ENCODE measurements at places on chromosomes 11 and 22. TPM values are rescaled to one million over a fixed set of nuclear protein-coding genes. Genes with fewer than 3 reads are reported as not detected.

The SUSD2 gene
- 0.13 TPM for total RNA-seq

The MUC6 gene
- not detected for total RNA-seq

The FIBP gene
- total RNA-seq: 103 TPM

The PDXP gene
- 34.5 TPM for total RNA-seq

- no peak for DNase-seq
Observed at GRCh38 chr22:37314315-37315074, 32.2 kb downstream of the CYTH4 start.

DNA sequence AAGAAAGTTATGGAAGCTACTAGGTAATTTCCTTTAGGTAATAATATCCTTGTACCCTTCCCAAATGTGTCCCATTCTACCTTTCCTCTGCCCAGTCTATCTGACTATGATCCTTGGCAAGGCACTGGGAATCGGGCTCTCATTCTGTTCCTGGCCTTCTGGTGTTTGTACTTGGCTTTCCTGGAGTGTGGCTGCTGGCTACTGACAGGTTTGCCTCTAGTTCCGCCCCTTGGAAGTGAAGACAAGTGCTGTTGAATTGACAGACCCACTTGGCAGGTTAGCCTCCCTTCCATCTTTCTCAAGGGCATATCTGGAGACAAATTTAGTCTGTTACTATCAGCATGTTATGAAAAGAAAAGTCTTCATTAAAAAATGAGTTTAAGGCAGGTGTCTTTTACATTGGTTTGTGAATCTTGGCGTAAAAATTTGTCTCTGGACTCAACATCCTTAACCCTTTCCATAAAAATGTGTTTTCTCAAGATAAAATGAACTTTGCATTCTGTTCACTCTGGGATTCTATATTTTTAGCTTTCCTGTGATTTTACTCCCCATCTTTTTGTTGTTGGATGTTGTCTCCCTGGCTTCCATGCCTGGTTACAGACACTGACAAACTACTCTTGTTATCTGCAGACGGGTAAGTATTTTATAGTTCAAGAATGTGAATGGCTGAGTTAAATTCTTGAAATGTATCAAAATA is 287.4 kb upstream of the PDGFD start:
- DNase-seq: no peak

GRCh38 chr22:17234144-17234623 is 14.9 kb upstream of the ADA2 start:
- no peak for DNase-seq

DNA sequence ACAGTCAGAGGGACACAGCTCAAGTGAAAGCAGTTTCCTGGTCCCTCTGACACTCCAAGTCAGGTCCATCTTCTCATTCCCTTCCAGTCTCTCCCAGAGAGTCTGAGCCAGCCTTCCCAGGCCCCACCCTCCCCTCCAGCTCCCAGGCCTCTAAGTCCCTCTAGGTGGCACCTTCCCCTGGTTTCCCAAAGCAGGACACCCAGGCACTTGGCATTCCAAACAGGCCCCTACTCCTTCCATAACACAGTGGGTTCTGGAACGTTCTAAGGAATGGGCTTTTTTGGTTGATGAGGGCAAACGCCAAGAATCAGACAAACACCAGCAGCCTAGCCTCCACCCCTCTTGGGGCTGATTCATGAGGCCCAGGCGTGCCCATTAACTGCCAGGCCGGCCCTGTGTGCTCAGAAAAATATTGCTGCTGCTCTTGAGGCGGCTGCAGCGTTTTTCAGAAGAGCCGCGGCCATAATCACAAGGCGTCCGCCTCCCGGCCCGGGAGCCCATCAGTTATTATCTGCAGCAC is 418.7 kb downstream of the SOX6 start:
- DNase-seq: no peak

DNA sequence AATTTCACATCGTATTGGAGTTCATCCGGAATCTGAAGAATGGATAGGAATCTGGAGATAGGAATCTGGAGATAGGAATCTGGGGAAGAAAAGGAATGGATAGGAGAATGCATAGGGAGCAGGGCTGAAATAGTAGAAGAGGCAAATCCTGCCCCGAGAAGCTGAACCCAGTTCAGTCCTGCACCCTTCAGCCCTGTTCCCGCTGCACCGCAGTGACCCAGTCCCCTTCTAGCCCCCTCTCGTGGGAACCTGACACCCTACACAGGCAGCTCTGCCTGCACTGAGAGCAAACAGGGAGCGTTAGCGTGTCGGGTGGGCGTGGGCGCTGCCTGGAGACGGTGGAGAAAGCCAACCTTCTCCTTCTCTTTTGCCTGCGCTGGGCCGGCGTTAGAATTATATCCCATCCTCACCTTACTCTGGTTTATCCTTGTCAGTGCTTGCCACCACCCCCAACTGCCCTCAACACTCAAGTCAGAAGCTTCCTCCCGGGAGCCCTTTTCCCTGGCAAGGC is 1.0 kb upstream of the CCKBR start:
- no peak for DNase-seq

DNA sequence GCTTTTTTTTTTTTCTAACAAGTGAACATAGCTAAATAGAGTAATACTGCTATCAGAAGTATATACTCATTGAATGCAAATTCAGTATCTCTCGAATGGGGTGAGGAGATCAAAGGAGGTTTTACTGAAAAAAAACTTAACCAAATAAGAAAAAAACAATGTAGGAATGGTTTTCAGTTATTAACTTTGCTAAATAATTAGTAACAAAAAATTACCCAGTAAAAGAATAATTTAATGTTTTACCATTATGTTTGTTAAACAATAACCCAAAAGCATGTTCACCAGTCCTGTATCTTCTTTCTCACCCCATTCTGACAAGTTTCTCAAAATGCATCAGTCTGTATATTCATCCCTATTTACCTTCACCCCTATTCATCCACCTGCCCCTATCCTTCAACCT is 22.6 kb upstream of the CTSC start:
- DNase-seq: no peak

DNA sequence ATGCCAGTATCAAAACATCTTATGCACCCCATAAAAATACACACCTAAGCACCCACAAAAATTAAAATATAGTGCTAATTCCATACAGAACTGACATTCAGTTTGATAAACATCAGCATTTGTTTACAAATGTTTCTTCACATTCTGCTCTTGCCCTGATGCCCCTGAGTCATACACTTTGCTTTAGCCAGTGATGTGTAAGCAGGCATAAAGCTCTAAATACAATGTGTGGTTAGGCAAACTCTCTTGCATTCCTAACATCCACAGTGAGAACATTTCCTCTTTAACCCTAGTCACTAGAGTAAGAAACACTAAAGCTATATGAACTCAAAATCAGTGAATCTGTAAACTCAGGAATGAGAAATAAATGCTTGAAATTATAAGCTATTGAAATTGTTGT is 1060.7 kb downstream of the FAM181B start:
- DNase-seq: no peak

DNA sequence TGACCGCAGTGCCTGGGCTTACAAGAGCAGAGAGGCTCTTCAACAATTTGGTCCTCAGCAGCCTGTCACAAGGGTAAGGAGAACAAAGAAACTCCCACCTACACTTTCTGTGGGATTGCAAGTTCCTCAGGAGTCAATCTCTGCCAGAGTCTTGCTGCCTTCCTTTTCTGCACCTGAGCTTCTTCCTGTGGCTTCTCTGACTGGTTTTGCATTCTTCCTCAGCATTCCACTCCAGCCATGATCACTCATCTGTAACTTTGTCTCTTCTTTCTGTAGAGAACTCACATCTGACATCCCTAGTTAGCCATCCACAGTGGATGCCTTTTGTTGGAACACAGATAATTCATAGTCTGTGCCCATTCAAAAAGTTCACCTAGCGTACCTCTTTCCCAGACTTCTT is 14.2 kb upstream of the OR6A2 start:
- no peak for DNase-seq

DNA sequence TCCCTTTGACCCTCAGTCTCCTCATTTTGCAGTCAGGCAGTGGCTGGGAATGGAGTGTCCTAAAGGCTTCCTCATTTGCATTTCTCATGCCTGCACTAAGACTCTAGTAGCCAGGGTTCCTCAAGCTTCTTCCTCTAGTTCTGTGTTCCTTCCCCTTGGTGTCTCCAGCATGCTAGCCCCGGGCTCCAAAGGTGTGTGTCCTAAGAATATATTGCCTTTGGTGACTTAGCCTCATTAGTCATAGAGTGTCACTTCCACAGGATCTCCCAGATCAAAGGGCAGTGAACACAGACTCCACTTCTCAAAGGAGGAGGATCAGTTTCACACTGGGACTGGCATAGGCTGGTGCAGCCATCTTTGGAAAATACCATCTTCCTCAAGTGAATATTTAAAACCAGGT is 21.4 kb upstream of the ACER3 start:
- DNase-seq: no peak

All from myocyte (in vitro differentiated cells).